ENCODE measurements at places on chromosomes 7 and 10.

DNA sequence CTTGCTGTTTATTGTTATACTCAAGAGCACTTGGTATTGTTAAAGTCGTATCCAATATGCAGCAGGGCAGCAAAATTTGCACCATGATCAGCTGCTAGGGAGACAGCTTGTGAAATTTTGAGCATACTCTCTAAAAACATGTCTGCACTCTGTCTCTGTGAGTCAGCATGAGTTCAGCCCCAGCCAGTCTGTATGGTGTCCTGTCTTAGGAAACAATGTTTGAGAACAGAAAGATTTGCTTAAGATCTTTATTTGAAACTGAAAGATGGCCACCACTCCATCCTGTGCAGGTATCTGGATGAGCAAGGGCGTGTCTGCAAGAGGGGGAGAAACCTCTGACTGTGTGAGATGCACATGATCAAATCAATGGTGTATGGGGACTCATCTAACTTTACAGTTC, 97.1 kb downstream of the GNAI1 start:
- DNase-seq, result no peak

- no peak for DNase-seq
Measured at GRCh38 chr7:18206331-18206730, 178.7 kb upstream of the PRPS1L1 start.

DNA sequence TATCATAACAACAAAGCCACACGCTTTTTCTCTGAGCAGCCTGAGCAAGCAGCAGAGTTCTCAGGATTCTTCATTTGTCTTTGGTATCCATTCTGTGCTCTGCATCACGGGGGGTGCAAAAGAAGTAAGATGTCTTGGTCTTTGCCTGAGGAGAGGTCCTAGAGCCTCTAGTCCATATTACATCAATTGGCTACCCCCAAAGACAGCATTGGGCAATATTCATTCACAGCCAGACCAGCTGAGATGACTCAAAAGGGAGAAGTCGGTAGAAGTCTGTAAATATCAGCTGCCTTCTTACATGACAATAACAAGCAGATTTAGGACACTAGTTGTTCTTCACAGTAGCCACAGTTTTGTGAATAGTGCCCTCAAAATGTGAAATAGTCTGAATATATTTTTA, 66.6 kb downstream of the FZD1 start:
- DNase-seq, result no peak

DNA sequence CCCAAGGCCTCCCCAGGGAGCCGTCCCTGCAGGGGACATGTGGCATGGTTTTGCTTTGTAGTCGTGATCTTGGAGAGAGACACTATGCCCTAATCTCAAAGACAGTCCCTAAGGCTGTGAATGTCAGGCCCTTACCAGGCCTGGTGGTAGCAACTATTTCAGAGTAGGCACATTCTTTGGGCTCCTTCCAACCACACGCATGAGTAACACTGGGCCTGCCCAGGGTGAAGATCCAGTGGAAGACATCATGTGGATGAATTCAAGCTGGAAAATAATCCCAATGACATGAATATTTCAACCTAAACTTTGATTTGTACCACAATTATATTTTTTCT, 39.5 kb upstream of the INSIG1 start:
- DNase-seq, result no peak

DNA sequence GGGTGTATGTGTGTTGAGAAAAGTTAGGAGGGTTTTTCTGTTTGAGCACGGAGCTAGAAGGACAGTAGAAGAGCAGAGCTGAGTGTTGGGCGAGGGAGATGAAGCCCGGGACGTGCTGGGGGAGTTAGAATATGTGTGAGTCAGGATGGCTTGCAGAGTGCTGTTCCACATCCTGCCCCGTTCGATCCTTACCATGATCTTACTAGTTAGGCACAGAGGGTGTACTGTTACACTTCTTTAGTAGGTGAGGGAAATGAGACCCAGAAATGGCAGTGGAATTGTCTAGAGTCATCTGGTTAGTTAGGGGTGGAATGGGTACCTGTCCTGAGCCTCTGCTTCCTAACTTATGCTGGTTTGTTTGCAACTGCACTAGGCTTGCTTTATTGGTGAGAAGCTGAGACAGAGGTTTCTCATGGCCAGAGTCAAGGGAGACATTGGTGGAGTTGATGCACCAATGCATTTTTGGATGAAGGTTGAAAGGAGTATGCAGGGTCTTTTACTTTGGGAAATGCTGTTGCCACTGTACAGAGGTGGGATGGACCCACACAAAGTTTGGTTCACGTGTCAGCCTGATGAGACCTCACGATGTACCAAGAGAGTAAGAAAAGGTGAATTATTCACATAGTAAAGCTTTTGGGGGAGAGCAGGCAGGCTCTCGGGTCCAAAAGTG, 42.4 kb downstream of the CCNY start:
- no peak for DNase-seq
